Esophagus muscularis mucosa (tissue), 4 donors: ENCODE measurements at places on chromosomes 6 and 20. TPM values are rescaled to one million over a fixed set of nuclear protein-coding genes. Genes with fewer than 3 reads are reported as not detected.

DNA sequence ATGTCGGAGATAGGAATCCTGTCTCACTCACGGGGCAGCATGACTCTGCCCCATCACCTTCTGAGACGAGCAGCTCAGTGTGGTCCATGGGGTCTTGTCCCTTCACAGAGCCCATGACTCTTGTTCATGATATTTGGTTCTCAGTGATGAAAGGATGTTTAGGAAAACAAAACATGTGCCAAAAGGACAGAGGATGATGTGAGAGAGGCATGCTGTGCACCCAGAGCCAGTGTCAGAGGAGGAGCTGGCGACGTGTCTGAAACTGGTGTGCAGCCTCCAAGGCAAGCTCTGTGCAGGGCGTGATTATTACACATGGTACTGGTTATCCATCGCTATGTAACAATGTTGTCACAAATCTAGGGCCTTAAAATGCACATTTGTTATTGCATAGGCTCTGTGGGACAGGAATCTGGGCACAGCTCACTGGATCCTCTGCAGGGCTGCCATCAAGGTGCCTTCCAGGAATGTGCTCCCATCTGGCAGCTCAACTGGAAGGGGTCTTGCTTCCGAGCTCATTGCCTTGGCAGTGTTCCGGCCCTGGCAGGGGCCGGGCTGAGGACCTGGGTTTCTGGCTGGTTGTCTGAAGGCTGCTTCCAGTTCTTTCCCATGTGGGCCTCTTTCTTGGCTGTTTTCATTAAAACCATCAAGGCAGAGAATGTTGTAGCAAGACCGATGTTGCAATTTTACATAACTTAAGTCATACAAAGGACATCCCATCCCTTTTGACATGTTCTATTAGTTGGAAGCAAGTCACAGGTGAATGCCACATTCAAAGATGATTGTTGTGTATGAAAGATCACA lies 175.4 kb downstream of the ERMARD start:
- H3K4me1 ChIP-seq, result no peaks in the 10 kb centered on the region
- peaks cover 13% of the 10 kb centered on the region for H3K27me3 ChIP-seq
- no peak overlapping the region for H3K4me3 ChIP-seq

- H3K27ac ChIP-seq, result no peak overlapping the region
- no peaks in the 10 kb centered on the region for H3K36me3 ChIP-seq
- no peak for DNase-seq
- no peaks in the 10 kb centered on the region for H3K4me1 ChIP-seq
- no peak overlapping the region for H3K4me3 ChIP-seq
- no peaks in the 10 kb centered on the region for H3K27me3 ChIP-seq
These were observed 478.3 kb downstream of the TFAP2A start for GRCh38 chr6:9936551-9936950.

DNA sequence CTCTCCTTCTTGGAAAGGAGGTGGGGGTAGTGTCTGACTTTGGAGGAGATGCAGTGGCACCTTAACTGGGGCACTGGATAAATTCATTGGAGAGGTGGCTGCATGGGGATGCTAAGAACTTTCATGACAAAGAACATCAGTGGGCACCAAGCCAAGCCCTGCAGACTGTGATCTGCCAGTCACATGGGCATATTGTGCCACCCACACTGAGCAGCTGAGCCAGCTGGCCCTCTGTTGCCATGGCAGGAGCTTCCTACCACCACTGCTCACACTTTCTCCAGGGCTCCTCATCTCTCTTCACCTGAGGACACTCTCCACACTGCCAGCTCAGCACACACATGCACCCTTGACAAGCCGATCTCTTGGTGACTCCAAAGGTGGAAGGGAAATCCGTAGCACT lies 715.6 kb downstream of the QKI start:
- H3K36me3 ChIP-seq, result no peaks in the 10 kb centered on the region
- H3K27me3 ChIP-seq, result no peaks in the 10 kb centered on the region
- no peak overlapping the region for H3K27ac ChIP-seq
- H3K4me1 ChIP-seq, result no peaks in the 10 kb centered on the region
- H3K4me3 ChIP-seq, result no peak overlapping the region
- no peak for DNase-seq

DNA sequence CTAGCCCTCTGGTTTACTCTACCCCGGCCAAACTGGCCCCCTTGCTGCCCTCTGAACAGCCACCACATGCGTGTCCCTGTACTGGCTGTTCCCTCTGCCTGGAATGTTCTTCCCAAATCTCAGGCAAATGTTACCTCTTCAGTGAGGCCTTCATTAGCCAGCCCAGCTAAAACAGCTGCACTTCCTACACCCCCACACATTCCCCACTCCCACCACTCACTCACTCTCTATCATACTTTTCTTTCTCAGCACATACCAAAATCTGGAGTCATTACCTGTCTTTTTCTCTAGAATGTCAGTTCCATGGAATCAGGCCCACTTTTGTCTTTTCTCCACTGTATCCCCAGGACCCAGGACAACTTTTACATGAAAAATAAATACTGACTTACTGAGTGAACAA lies 401.2 kb upstream of the SULF2 start:
- no peaks in the 10 kb centered on the region for H3K27me3 ChIP-seq
- H3K4me3 ChIP-seq, result no peak overlapping the region
- no peaks in the 10 kb centered on the region for H3K36me3 ChIP-seq
- DNase-seq, result no peak

DNA sequence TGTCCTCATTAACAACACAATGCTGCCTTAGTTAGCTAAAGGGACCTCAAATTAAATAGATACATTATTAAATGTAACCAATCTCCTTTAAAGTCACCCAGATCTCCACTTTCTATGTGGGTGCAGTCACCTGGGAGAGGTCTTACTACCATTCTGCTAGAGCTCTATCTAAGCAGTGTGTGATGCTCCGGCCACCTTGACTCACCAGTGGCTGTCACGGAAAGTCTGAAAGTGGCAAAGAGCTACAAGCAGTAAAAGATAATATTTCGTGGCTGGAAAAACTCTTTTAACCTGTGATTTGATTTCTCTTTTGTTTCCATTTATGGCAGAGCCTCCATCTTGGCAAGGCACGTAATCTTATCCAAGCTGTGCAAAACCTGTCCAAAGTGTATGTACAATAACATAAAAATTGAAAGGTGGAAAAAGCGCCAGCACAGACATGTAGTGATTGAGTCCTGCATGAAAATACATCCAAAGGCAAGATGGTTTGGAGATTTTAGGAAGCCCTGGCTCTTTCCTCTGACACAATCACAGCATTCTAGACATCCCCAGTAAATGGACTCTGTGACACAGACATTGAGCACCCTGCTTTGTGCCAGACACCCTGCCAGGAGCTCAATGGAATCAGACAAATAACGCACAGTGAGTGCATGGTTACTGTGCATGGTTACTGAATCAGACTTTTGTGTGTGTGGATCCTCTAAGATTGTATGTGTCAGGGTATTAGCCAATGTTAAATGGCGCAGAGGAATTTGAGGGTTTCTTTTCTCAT lies 116.6 kb downstream of the ADAT2 start:
- H3K27ac ChIP-seq, result no peak overlapping the region
- no peaks in the 10 kb centered on the region for H3K27me3 ChIP-seq
- no peak overlapping the region for H3K4me3 ChIP-seq
- no peaks in the 10 kb centered on the region for H3K4me1 ChIP-seq

- H3K27me3 ChIP-seq, result no peaks in the 10 kb centered on the region
- H3K4me3 ChIP-seq, result no peak overlapping the region
- no peak overlapping the region for H3K27ac ChIP-seq
- peaks cover 60% of the 10 kb centered on the region for H3K36me3 ChIP-seq
- DNase-seq, result no peak
These were observed 89.7 kb upstream of the EMILIN3 start for GRCh38 chr20:41456351-41456750.

DNA sequence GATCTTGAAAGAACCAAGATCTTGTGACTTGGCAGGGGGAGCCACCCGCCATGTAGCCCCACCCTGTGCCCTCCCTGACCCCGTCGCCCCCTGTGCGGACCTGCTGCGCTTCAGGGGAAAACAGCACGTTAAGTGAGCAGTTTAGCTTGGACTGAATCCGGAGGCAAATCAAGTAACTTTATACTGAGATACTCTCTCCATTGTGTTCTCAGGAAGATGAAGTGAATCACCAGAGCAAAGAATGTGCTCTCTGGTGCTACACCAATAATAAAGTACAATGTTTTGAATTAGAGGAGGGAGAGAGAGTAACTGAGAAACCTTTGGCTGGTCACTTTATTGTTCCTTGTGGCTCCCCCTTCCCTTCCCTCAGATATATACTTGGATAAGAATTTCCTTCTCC lies 83.4 kb downstream of the TXNDC5 start:
- H3K27ac ChIP-seq, result no peak overlapping the region
- H3K4me3 ChIP-seq, result no peak overlapping the region
- H3K4me1 ChIP-seq, result no peaks in the 10 kb centered on the region
- no peaks in the 10 kb centered on the region for H3K36me3 ChIP-seq

GRCh38 chr20:54091120-54091480 lies 20.7 kb upstream of the BCAS1 start:
- H3K27me3 ChIP-seq, result no peaks in the 10 kb centered on the region
- DNase-seq, result no peak
- H3K27ac ChIP-seq, result no peak overlapping the region
- no peak overlapping the region for H3K4me3 ChIP-seq

DNA sequence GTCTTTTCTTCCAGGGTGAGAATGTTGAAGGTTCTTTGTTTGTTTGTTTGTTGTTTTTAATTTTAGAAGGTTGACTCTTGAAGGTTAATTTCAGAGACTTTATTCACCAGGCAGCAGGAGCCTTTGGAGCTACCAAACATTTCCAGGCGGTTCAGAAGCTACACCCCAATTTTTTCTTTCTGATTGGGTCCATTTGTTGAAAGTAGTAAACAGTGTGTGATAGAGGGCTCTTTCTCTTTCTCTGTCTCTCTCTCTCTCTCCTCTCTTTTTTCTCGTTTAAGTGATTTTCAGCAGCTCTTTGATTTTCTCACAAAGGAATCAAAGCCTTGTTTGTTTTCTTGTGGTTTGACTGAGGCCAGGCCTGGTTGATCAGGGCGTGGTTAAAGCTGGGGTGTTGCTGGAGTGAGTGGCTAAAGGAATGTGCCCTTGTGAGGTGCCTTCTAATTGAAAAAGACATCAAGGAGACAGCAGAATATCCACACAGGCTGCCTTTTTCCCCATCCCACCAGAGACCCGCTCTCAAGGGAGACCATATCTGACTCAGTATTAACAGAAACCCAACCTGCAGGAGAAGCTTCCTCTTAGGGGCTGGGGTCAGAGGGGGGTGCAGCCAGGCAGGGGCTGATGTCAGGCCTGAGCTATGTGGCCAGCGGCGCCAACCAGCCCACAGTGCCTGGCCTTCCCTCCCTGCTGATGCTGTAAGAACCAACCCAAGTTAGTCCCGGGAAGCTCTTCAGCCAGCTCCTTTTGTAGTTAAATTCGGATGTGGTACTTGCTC lies 40.4 kb upstream of the NAA20 start:
- peak overlapping the region; percentile 62 for H3K4me3 ChIP-seq
- peaks cover 87% of the 10 kb centered on the region for H3K4me1 ChIP-seq
- H3K36me3 ChIP-seq, result peaks cover 16% of the 10 kb centered on the region
- peak overlapping the region; percentile 93 for H3K27ac ChIP-seq

- H3K27ac ChIP-seq, result peak within 1 kb of the TSS; percentile 89
- no peak for DNase-seq
- H3K4me3 ChIP-seq, result peak within 1 kb of the TSS; percentile 58
- no peaks in the 10 kb centered on the region for H3K36me3 ChIP-seq
These were observed at the start of gene KIAA0408 for GRCh38 chr6:127459231-127459641. KIAA0408 (minus strand) TSS chr6:127459389; CDS start chr6:127453981, 5,408 bp downstream.

- H3K27me3 ChIP-seq, result no peaks in the 10 kb centered on the region
- H3K36me3 ChIP-seq, result no peaks in the 10 kb centered on the region
- DNase-seq, result no peak
- no peaks in the 10 kb centered on the region for H3K4me1 ChIP-seq
These were observed at the start of gene C6orf58 for GRCh38 chr6:127576874-127577273. C6orf58 (plus strand) TSS chr6:127577174; CDS start chr6:127577186, 12 bp downstream.

DNA sequence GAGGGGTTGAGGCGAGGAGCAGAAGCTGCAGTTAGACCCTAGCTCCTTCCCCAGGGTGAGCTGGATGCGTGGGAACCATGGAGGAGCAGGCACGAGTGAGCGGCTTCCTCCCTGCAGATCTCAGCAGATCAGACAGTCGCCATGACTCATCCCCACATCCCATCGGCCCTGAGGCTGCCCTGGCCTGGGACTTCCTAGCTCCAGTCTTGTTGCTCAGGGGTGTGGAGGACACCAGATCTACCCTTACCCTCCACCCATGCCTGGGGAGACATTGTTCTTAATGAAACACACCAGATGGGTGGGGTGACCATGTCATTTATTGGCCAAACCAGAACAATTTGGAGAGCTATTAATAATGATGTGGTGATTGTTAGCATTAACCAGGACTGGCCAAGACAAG lies 36.3 kb upstream of the TGM2 start:
- no peaks in the 10 kb centered on the region for H3K36me3 ChIP-seq
- H3K4me1 ChIP-seq, result peaks cover 3% of the 10 kb centered on the region
- H3K27ac ChIP-seq, result no peak overlapping the region

DNA sequence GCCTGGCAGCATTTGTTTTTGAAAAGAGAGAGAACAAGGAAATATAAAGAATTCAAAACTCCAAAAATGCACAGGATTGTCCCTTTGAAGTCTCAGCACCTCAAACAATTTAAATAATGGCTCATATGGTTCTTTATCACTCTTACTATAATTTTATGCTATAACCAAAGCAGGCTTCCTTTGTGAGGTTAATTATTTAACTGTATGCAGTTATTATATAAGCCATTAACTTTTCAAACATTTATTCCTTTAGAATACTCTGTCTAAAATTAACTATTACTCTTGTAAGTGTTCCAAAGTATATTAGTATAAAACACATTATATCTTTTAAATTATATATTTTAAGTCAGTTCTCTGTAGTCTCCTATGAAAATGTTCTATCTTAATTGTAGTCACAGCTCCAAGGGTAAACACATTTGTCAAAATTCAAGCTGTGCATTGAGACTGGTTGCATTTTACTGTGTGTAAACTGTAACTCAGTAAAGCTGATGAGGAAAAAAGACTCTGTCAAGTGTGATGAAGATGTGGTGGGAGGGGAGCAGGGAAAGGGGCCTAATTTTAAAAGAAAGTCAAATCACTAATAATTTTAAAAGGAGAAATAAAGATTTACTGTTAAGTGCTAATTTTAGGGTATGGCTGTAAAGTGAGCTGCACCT lies 20.0 kb upstream of the PLAGL1 start:
- DNase-seq, result no peak
- H3K27me3 ChIP-seq, result no peaks in the 10 kb centered on the region
- no peak overlapping the region for H3K4me3 ChIP-seq

GRCh38 chr20:62232194-62232593 lies 6.1 kb upstream of the OSBPL2 start:
- no peaks in the 10 kb centered on the region for H3K36me3 ChIP-seq
- no peak overlapping the region for H3K27ac ChIP-seq
- peaks cover 77% of the 10 kb centered on the region for H3K27me3 ChIP-seq
- H3K4me3 ChIP-seq, result no peak overlapping the region
- no peaks in the 10 kb centered on the region for H3K4me1 ChIP-seq
- DNase-seq, result no peak

- no peaks in the 10 kb centered on the region for H3K27me3 ChIP-seq
- H3K4me3 ChIP-seq, result no peak overlapping the region
These were observed 9.3 kb upstream of the BACH2 start for GRCh38 chr6:90305800-90306448.

- H3K27ac ChIP-seq, result peak overlapping the region; percentile 98
- peak overlapping the region; percentile 89 for H3K4me3 ChIP-seq
- H3K4me1 ChIP-seq, result peaks cover 83% of the 10 kb centered on the region
- H3K36me3 ChIP-seq, result no peaks in the 10 kb centered on the region
- H3K27me3 ChIP-seq, result no peaks in the 10 kb centered on the region
- DNase-seq, result no peak
These were observed 3.6 kb downstream of the TRAM2 start for GRCh38 chr6:52573295-52573694.

GRCh38 chr6:52642368-52642767 lies 28.5 kb upstream of the TMEM14A start:
- H3K4me3 ChIP-seq, result no peak overlapping the region
- DNase-seq, result no peak
- H3K36me3 ChIP-seq, result no peaks in the 10 kb centered on the region
- no peak overlapping the region for H3K27ac ChIP-seq

Gene RPN2
- 121 TPM for total RNA-seq

Gene PRL
- not detected for total RNA-seq

Gene CLVS2
- 0.17 TPM for total RNA-seq

Gene HAO1
- total RNA-seq, result not detected

Gene BANF2
- not detected for total RNA-seq
